Right lung (tissue), 10 donors: ENCODE measurements at places on chromosomes 5 and 9.

DNA sequence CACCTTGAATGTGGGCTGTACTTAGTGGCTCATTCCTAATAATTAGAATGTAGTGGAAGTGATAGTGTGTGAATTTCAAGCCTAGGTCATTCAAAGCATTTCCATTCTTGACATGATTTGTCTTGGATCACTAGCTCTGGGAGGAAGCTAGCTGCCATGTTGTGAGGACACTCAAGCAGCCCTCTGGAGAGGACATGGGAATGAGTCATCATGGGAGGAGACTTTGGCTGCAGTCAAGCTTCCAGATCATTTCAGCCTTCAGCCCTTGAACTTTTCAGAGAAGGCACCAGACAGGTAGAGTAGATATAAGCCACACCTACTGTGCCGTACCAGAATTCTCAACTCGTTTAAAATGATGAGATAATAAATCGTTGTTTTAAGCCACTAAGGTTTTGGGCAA is 506.9 kb downstream of the ZNF608 start:
- DNase-seq = no peak

- no peak for DNase-seq
Measured at GRCh38 chr5:58353992-58354391, 105.9 kb downstream of the PLK2 start.

DNA sequence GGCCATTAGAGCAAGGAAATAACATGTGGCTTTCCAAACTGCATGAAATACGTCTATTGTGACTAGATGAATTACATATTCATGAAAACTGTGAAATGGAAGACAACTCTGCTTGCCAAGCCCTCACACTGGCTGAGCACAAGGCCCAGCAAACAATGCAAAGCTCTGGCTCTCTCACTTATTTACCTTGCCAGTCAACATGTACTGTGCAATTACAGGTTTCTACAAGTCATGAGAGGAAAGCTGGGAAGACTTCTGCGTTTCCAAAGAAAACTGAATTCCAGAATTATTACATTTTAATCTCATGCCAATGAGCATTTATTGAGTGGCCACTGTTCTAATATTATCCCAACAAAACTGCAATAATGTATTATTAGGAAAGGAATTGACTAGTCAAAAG is 12.1 kb upstream of the C5orf63 start:
- DNase-seq = no peak

DNA sequence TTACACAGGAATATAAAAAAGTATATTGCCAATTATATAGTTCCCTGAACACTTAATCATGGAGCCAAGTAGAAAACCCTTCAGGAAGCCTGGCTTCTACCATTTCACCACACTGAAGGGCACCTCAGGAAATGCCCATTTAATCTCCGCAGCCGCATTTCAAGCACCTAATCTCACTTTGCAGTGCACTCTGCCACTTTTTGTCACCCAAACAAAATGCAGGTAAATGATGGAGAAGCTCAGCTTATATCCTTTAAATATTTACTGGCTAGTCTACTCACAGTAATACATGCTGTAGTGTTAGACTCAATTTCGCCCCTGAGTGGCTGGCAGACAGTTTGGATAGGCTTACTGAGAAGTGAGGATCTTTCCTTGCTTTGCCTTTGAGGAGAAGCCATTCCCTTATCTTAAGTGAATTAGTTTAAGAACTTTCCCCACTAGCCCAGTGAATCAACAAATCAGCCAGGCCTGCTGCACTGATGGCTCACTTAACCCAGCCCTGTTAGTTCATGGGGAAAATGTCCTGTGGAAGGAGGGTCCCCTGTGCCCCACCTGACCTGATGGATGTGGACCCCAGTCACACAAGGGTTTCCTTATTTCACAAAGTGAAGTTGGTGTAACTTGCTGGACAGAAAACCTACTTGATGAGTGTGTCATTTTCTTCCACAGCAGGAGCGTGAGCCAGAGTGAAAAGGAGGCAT is 209.7 kb downstream of the CAAP1 start:
- DNase-seq = no peak

DNA sequence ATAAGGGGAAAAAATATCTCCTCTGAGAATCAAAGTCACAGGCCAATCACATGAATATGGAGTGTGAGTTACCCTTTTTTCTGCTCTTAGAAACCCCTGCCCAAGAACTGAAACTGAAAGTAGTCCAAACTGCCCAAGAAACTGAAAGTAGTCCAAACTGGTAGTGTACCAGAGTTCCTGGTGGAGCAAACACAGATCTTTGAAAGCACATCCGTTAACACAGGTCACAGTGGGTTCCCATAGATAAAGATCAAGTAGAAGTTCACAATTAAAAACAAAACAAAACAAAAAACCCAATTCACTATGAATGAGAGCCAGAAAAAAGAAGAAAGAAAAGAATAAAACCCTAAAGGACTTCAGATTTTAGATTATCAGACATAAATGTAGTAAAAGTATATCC is 332.4 kb upstream of the EFNA5 start:
- peak; percentile 31 for DNase-seq
